Cortex of kidney (tissue), 1 donor: ENCODE measurements at places on chromosomes 7 and 10.

GRCh38 chr7:2288503-2288902, 25.7 kb downstream of the SNX8 start:
- no peak for DNase-seq

DNA sequence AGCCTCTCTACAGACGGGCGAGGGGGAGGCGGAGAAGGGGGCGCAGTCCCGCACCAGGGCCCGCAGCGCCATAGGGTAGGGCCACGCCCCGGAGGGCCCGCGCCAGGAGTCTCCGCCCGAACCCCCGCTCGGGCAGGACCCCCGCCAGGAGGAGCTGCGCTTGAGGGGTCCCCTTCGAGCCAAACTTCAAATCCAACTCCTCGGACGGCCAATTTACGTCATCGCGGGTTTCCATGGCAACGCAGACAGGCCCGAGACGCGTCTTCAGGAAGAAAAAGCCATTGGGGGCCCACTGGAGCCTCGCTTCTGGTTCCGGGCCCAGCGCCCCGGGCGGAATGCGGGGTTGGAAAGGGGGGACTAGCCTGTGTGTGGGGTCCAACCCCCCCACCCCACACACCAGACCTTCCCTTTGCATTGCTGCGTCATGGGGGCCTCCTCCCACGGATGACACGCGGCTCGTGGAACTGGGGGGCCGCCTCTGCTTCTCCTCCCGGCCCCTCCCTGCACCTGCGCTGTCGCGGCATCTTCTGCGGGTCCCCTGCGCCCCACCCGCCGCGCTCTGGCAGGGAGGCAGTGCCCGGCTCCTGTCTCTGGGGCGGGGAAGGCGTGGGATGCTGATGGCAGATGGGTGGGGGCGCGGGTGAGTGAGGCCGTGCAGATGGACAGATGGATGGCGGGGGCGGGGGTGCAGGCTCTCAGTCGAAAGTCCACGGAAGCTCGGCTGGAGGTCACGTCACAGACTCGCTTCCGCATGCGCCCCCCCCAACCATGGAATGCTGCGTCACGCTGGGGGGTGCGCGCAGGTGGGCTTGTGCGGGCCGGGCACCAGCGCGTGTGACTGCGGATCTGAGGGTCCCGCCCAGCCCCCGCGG, 1.2 kb downstream of the CALY start:
- DNase-seq: no peak

- no peak for DNase-seq
Measured at GRCh38 chr10:114824391-114824790, 2.8 kb downstream of the FHIP2A start.

- DNase-seq: no peak
Measured at GRCh38 chr7:99096124-99096887, 47.6 kb downstream of the SMURF1 start.

DNA sequence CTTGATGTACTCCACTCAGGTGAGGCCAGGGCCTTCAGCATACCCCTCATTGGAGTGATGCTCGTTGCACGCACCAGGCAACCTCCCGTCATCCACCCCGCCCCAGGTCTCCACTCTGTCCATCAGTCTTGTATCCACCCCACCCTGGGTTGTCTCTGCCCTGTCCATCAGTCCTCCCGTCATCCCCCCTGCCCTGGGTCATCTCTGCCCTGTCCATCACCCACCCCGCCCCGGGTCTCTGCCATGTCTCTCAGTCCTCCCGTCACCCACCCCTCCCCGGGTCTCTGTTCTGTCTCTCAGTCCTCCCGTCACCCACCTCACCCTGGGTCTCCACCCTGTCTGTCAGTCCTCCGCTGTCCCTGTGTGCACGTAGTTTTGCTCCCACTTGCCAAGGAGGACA, 59.9 kb downstream of the WDR37 start:
- no peak for DNase-seq

DNA sequence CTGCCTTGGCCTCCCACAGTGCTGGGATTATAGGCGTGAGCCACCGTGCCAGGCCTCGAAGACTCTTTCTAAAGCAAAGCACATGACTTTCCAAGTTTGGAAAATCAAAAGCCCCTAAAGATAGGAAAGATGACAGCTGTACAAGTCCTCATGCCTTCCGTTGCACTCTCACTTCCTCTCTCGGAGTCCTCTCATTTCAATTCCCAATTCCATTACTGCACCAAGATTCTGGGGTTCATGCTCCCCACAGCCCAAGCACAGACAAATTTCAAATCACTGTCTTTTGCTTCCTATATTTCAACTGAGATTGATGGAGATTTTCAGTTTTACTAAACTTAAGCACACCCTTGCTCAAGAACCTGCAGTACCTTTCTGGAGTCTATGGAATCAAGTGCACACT, 10.9 kb upstream of the PLAU start:
- DNase-seq: no peak

DNA sequence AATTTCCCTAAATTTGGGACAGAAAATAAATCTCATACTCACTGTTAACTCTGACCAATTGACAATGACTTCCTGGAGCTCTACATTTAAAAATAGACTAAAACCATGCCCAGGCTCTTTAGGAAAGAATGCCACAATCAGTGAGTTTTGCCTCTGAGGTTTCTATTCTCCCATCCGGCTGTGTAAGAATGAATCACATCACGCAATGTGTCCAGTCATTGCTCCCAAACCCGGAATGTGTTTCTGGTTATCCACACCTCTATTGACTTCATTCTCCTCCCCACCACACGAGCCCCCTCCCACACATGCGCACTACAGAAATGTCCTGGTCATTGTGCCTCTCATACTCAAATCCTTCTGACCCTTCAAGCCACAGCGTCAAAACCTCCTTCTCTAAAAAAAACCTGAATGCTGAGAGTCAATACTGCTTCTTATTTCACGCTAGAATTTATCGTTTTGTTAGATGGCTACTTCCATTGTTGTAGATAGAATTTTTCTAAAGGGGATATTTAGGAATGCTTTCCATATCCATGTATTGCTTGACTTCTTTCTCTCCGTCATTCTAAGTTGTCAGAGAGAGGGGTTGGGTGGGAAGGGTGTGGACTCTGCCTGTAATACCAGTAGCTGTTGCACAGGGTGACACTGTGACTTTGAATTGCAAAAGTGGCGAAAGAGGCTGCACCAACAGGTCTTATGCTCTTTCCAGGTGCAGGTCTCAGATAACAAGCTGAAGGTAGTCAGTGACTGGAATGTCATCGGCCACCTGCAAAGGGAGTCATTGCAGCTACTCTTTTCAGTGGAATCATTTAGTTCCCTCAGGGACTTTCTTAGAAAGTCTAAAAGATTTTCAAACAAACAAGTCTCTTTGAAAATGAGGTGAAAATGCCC, 356.6 kb downstream of the PAXIP1 start:
- DNase-seq: no peak

GRCh38 chr7:27586825-27587224, 75.9 kb downstream of the HIBADH start:
- no peak for DNase-seq

DNA sequence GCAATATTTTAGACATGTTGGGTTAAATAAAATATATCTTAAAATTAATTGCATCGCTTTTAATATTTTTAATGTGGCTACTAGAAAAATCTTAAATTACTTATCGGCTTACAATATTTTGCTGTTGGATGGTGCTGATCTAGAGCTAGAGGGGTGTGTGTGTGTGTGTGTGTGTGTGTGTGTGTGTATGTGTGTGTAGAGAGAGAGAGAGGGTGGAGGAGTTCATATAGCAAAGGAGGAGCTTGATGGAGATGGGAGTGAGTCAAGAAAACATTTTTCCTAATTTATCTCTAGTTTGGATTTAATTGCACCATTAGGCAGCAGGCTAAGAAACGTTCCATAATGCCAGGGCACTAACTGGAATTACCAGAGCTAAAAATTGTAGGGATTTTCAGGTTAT, 10.4 kb upstream of the SLC25A13 start:
- no peak for DNase-seq

GRCh38 chr7:26151096-26151495, 902 bp upstream of the NFE2L3 start:
- no peak for DNase-seq

DNA sequence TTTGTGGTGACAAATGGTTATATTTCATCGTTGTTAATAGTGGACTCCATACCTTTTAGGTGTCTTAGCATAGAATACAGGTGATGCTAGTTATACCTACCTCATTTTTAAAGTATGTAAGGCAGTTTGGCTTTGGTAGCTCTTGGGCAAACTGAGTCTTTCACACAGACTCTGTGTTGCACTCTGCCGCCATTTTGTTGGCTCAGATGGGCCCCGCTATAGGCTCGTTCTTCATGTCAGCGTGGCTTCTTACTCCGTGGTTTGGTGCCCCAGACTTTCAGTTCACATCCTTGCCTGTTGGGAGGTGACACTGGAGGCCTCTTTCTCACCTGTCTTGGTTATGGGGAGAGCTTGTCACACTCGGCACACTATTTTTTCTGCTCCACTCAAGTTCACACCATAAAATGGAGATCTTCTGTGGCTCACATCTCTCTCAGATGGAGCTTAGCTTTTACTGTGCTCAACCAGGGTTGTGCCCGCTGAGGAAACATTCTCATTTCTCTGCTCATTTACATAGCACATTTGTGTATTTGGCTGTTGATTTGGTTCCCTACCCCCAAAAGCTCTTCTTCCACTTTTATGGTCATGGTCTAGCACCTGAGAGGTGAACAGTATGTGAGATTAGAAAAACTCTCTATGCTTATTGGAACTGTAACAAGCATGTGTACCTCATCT, 178.5 kb downstream of the ARID5B start:
- DNase-seq: no peak

- DNase-seq: no peak
Measured at GRCh38 chr7:63867127-63867526, 131.5 kb upstream of the ZNF722 start.

DNA sequence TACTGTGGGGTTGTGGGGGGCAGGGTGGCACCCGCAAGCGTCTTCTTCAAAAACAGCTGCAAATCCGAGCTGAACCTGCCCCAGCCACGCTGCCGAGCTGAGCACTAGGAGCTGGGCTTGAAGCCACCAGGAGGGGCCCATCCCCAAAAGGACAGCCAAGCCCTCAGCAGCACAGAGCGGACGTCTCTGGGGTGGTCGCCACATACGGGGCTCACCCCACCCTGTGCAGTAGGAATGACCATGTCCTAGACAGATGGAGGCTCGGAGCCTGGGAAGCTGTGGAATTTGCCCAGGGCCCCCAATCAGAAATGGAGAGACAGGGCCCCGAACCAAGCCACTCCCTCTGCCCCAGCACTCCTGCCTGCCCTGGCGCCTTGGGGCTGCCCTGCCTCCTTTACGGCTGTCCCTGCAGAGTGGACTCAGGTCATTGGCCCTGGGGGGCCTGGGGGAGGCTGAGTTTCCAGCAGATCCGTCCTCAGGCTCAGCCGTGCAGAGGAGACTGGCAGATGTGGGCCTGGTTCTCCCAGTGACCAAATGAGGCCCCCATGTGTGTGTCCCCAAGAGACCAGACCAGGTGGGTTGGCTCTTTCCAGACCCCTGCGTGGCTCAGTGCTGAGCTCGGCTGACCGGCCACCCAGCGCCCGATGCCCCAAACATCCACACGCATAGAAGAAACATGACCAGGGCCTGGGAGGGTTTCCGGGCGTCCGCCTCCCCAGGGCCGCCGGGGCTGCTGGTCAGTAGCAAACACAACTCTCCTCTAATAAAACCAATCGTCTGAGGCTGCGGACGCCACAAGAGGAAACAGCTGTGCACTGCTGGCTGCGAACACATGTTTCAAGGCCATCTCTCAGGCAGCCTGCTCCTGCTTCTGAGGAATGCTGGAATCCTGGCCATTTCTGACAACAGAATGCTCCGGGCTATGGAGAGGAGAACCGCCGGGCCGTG, 54.9 kb downstream of the PDGFA start:
- DNase-seq: no peak

DNA sequence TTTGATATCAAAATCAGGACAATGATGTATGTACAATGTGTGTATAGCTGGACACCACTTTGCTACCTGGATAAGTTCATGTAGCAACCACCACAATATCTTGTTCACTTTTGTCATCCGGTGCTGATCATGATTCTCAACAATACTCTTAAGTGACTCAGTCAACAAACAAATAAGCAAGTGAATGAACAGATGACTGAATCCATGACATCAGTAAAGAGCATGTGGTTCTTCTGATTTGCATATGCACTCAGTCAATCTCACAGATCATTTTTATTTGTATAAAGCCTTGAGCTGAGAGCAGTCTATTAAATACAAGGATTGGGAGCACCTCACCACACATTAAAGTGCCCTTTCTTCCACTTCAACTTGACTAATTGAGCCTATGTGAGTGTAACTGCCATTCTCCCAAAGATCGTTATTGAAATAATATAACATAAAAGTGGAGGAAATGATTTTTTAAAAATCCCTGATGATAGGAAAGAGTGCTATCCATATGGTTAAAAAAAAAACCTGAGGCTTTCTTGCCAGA, 69.5 kb downstream of the NPSR1 start:
- DNase-seq: no peak

DNA sequence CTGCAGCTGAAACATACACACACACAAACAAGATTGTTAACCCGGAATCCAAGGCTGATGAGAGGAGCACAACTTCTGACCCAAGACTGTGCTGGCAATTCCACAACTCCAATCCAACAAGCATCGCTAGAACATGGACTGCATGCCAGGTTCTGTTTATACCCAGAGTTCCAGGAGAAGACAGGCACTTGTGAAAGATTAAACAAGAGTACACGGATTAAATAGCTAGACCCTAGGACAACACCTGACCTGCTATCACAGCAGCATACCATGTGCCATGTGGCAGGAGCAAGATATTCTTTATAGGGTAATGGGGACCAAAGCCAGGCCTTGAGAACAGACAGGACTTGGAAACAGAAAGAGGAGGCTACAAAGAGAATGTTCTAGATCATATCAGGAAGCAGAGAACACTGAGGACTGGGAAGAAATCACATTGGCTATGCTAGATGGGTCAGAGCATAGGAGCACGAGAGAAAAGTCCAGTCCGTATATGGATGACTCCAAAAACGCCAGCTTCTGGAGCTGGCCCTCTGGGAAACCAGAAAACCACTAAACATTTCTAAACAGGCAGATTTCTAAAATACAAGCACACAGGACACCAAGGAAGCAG, 83.7 kb upstream of the ATP6V0A4 start:
- no peak for DNase-seq

GRCh38 chr10:59505926-59506325, 143.6 kb upstream of the FAM13C start:
- no peak for DNase-seq

DNA sequence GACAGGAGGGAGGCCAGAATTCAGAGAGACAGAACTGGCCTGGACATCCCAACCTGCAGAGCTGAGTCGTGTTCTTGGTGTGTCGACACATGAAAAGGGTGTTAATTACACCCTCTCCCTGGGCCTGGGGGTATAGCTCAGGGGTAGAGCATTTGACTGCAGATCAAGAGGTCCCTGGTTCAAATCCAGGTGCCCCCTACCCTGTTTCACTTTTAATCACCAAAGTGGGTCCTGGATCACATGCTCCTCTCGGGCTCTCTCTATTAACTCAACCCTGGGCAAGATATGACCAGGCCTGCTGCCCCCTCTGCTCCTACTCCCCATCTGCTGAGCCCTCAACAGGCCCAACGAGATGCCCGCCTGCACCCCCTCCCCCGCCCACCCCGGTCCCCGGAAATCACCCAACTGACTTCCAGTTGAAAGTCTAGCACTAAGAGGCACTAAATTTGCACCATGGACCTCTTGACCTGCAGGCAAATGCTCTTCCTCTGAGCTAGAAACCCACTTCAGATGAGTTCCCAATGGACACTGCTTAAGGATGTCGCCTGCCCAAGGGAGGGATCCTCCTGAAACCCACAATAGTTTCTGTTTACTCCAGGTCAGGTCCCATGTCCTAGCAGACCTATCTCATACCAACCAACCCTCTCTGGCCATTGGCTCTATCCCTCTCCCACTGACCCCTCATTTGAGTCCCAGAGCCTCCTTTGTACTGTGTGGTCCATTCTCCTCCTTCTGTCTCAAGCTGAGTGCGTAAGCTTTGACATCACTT, 137.6 kb downstream of the ZNF467 start:
- no peak for DNase-seq

GRCh38 chr10:4303045-4303444, 518.0 kb upstream of the KLF6 start:
- DNase-seq: no peak
